Nephron progenitor cell (in vitro differentiated cells): ENCODE measurements at places on chromosomes 2 and 18.

DNA sequence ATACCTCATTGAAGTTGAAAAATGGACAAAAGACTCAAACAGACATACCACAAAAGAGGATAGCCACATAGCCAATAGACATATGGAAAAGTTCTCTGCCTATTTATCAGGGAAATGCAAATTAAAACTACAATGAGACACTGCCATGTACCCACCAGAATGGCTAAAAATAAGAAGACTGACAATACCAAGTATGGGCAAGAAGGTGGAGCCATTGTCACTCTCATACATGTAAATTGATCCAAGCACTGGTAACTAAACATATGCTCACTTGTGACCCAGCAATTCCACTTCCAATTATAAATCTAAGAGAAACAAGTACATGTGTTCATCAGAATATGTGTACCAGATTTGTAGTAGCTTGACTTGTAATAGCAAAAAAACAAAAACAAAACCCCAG lies 4.6 kb downstream of the LOXHD1 start:
- DNase-seq: no peak

DNA sequence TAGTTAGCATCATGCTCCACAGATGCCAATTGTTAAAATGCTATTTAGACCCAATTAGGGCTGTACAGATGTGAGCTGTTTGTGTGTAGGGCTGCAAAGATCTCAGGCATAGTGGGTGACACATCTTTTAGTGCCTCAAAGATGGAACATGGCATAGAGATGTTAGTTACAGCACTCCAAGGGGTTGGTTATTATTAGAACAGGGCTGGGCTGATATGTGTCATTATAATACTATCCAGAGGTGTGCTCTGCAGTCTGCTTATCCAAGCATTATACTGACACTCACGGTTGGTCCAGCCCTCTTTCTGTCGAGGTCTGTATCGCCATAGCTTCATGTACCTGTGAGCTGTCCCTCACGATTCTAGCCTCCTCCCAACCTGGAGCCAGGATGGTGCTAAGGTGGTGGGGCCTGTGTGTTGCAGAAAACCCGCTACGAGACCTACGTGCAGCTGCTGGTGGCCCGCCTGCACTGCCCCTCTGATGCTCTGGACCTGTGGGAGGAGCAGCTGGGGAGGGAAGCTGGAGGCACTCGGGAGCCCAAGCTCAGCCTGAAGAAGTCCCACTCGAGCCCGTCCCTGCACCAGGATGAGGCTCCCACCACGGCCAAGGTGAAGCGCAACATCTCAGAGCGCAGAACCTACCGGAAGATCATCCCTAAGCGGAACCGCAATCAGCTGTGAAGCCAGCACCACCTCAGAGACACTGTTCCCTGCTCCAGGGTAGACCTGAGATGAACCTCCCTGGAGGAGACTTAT lies 27.1 kb downstream of the PSD4 start:
- no peak for DNase-seq

GRCh38 chr18:35861367-35862118 lies 110.9 kb upstream of the RMP24 start:
- no peak for DNase-seq

GRCh38 chr2:156464106-156464505 lies 27.9 kb downstream of the GPD2 start:
- DNase-seq: no peak

DNA sequence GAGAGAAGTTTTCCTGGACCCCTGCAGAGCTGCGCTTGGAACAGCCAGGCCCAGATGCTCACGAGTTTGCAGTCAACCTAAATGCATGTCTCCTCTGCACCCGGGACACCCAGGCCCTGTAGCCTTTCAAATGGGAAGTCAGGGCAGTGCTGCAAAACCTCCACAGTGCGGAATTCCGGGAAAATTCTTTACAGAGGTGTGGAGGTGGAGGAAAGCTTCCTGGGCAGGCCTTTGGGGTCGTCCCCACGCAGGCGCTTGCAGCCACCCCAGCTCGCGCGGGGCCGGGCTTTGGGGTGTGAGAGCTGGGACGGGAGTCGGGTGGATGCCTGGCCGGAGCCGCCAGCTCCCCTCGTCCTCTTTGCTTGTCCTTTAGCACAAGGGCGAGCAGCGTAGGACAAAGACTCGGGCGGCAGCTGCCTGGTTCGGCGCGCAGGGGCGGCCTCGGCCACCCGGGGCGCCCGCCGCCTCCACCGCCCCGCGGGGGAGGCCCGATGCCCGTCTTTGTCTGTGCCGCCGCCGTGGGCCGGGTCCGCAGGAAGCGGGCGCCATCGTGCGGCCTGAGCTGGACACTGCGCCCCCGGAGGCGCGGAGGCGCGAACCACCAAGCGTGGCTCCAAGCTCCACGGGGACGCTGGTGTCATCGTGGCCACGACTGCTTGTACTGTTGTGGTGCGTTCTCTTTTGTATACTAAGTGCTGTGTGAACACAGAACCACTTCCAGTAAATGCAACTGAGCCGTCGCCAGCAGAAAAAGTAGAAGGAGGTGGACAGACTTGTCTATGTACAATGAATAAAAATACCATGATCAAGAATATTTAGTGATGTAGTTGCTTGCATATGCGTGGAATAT lies 28.2 kb upstream of the BCL11A start:
- peak; percentile 90 for DNase-seq
